Activated T-helper 1 cell treated with anti-CD3 and anti-CD28 coated beads, Interleukin-2, amount 50 U/mL, for 16 hours (primary cell): ENCODE measurements at places on chromosomes 16 and 17.

GRCh38 chr16:54657709-54658102 lies 273.0 kb upstream of the IRX5 start:
- no peak for DNase-seq

- no peak for DNase-seq
These were observed 11.2 kb downstream of the SLC16A3 start for GRCh38 chr17:82239926-82240505.

- DNase-seq = no peak
These were observed 831.4 kb downstream of the CDH11 start for GRCh38 chr16:64290461-64290860.

GRCh38 chr16:46747777-46748651 lies at the start of gene MYLK3:
Gene MYLK3 (minus strand): TSS chr16:46748344. CDS start chr16:46748193, 151 bp downstream.
- DNase-seq = no peak

DNA sequence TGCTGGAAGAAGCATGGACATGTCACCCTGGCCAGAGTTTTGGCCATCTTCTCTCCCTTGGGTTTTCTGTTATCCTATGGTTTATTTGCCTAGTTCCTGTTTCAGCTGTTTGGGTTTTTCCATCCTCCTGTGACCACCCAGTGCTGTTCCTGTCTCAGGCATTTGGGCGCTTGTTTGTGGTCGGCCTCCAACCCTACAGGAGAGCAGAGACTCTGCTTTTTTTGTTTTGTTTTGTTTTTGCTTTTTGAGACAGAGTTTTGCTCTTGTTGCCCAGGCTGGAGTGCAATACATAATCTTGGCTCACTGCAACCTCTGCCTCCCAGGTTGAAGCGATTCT lies 3.3 kb upstream of the ZC3H7A start:
- no peak for DNase-seq

- no peak for DNase-seq
These were observed 7.1 kb upstream of the ARL5C start for GRCh38 chr17:39173080-39173479.

DNA sequence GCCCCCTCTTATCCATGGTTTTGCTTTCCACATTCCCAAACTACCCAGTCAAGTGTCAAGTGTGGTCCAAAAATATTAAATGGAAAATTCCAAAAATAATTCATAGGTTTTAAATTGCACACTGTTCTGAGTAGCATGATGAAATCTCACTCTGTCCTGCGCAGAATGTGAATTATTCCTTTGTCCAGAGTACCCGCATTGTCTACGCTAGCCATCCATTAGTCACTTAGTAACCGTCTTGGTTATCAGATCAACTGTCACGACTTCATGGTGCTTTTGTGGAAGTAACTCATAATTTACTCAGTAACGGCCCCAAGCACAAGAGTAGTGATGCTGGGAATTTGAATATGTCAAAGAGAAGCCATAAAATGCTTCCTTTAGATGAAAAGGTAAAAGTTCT lies 94.9 kb downstream of the SLC39A11 start:
- DNase-seq = no peak

DNA sequence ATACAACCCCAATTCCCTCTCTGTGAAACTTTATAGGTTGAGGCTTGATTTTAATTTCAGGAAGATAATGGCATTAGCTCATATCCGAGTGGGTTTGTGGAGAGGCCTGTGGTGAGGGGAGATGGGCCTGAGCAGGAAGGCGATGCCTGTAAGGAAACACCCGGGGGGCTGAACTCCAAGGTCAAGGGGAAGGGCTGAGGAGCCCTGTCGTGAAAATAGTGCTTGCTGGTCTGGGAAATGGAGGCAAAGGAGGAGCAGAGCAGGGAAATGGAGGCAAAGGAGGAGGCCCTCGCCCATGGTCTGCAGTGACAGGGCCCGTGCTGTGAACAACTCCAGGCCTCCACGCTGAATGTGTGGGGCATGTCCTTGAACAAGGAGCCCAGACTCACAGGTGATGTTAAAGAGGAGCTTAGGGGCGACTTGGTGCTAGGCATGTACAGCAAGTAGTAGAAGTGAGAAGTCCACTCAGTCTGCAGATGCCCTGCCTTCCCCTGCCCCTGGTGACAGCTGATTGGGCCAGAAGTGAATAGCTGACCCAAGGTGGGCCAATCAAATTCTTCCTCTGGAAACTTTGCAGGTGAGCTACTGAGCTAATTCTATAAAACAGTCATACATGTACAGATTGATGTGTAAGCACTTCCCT lies 38.1 kb downstream of the MRPS23 start:
- DNase-seq = no peak

DNA sequence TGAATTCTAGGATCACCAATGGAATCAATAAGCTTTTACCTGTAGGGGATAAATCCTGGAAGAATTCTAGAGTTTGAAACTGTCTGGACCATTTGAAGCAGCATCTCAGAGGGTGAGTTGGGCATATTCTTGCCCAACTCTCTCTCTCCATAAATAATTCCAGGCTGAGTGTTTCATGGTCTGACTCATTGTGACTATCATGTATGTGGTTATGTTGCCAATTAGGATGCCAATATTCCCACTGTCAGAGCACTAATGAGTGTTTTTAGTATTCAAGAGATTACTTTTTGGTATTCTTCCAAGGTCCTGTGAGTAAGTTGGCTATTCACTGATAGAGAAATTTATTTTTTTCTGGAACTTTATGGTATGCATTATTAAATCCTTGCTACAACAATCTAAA lies 456.9 kb downstream of the TOX3 start:
- no peak for DNase-seq

- no peak for DNase-seq
These were observed 385.9 kb downstream of the WWOX start for GRCh38 chr16:78485188-78485916.

DNA sequence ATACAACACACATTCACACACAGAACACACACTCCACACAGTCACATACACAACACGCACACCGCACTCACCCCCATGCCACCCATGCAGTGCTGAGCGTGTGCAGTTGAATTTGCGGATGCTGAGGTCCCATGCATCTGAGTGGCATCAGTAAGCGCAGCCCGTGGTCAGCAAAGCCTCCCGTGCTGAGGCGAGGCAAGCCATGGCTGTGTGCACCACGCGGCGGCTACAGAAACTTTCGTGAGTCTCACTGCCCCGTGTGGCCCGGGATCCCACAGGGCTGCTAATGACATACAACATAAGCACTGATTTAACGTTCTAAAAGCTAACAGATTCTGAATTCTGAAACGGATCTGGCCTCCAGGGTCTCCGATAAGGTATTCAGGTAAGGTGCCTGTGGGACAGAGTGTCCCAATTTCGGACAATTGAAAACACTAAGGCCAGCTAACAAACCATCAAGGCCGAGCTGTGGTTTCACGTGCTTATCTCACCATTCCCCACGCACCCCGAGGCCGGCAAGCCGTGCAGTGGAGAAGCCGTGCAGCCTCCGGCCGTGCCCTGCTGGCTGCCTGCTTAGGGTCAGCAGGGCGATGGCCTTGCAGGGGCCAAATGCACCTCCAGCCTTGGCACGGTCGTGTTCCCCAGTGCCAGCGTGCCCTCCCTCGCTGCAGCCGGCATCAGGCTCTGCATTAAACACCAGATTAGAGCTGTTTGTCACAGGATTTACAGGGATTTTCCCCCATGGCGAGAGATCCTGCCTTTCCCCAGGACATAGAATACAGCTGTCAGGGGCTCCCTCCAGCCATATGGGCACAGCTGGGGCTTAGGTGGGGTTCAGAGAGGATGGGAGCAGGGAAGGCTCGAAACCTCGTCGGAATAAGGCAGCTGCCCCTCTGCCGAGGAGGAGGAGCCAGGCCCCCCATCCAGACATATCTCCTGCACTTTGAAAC lies 191.7 kb downstream of the C16orf95 start:
- no peak for DNase-seq

- no peak for DNase-seq
These were observed 31.3 kb downstream of the METRNL start for GRCh38 chr17:83110735-83111134.

- DNase-seq = no peak
These were observed 13.5 kb upstream of the C16orf95 start for GRCh38 chr16:87330646-87331045.

DNA sequence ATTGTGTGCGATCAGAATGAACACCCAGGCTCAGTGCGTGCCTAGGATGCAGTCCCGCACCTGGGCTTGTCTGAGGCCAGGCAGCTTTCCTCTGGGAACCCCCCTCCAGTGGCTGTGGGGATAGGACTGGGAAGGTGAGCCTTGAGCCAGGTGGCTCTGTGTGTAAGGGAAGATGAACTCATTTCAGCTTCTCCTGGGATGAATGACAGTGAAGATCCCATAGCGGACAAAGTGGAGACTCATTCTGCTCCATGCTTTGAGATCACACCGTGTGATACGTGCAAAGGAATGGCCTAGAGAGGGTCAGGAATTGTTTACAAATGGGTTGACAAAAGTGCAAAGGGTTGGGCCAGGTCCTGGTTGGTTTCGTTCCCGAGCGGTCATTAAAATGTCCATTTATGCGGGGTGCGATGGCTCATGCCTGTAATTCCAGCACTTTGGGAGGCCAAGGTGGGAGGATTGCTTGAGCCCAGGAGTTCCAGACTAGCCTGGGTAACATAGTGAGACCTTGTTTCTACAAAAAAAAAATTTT lies 15.8 kb downstream of the GPRC5C start:
- DNase-seq = no peak

DNA sequence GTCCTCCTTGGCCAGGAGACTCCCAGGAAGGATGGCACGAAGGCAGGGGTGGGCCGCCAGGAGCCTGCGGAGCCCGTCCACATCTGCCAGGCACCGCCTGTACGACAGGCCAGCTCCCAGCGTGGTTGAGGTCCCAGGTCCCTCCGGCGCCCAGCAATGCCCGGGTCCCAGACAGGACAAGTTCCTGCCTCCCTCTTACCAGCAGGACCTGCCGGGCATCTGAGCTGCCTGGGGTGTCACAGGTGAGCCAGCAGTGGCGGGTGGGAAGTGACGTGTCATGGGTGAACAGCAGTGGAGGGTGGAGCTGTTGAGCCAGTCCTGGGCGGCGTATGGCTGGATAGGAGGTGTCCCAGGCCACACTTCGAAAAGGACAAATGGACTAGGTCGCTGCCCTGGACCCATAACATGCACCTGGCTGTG lies 15.7 kb upstream of the BAHCC1 start:
- DNase-seq = no peak

DNA sequence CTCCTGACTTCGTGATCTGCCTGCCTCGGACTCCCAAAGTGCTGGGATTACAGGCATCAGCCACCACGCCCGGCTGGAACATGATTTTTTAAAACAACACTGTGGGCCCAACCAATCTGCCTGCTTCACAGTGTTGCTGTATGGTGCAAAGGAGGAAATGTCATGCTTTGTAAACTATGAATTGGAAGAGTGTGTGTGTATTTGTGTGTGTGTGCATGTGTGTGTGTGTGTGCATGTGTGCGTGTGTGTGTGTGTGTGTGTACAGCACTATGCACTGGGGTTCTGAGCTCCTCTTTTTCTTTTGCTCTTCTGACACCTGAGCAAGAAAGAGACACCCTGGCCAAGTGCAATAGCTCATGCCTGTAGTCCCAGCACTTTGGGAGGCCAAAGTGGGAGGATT lies 14.5 kb upstream of the CNOT1 start:
- DNase-seq = no peak

DNA sequence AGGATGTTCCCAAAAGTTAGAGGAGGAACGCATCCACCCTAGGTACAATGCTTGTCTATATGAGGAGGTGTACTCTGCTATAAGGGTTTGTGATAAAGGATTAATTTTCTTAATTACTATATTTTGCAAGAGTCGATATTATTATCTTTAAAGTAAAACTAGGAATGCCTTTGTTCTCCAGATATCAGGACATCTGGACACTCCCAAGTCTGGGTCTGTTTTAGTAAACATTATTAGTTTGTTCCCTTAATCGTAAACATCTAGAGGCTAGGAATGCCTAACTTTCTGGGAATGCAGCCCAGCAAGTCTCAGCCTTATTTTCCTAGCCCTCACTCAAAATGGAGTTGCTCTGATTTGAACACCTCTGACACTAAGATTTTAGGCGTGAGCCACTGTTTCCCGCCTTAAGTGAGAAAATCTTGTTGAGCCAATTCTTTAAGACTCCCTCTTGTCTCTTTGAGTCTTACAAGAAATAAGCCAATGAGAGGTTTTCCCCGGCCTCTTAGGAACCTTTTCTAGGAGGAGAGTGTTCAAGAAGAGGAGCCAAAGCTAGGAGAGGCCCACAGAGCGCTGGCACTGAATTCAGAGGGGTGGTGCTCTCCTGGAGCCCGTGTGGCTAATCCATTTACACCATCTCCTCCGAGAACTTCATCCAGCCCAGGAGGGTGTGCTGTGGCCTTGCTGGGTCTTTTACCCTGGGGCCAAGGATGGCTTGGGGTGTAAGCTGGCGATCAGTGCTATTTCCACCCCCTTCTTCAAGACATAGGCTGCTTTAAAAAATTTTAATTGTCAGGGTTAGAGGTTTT lies 40.9 kb downstream of the SMARCE1 start:
- no peak for DNase-seq

- DNase-seq = no peak
These were observed 16.6 kb upstream of the TERF2 start for GRCh38 chr16:69402439-69402838.

GRCh38 chr17:6137716-6138502 lies 67.7 kb downstream of the WSCD1 start:
- no peak for DNase-seq

DNA sequence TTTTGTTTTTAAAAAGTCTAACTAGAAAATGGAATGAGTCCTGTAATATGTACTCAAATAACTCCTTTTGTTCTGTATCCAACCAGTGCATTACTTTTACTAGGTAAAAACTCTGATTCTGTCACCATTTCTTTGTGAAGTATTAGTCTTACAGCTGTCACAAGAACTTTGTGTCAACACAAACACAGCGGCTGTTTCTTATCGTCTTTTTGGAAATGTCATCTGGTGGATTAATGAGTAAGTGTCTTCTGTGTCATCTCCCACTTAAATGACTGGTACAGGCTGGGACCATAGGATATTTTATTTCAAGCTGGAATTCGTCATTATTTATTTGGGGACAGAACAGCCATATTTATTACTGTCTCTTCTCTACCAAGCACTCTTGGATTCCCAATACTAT lies 19.1 kb upstream of the ALDH3A2 start:
- no peak for DNase-seq

GRCh38 chr17:76758570-76758969 lies 20.7 kb downstream of the MFSD11 start:
- no peak for DNase-seq

DNA sequence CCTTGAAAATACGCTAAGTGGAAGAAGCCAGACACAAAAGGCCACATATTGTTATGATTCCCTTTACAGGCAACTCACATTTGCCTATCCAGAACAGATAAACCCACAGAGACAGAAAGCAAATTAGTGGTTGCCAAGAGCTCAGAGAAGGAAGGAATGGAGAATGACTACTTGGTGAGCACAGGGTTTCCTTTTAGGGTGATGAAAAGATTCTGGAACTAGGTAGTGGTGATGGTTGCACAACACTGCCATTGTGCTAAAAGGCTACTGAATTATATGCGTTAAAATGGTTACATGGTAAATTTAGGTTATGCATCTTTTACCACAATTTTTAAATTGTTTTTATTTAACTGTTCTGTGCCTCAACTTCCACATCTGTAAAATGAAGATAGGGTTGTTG lies 4.4 kb downstream of the COPRS start:
- DNase-seq = no peak

GRCh38 chr16:12661656-12662172 lies 142.0 kb downstream of the CPPED1 start:
- no peak for DNase-seq
